ENCODE measurements at places on chromosomes 1 and 21. TPM values are rescaled to one million over a fixed set of nuclear protein-coding genes. Genes with fewer than 3 reads are reported as not detected.

The GPR37L1 gene
- total RNA-seq = not detected

The PLEKHN1 gene
- 0.77 TPM for total RNA-seq

The IFNLR1 gene
- not detected for total RNA-seq

The CNR2 gene
- not detected for total RNA-seq

The FTCD gene
- 1.1 TPM for total RNA-seq

The S100A16 gene
- 242 TPM for total RNA-seq

The CHI3L2 gene
- 0.22 TPM for total RNA-seq

Data from uterine smooth muscle cell (primary cell).